ENCODE measurements at places on chromosomes 16 and 17. TPM values are rescaled to one million over a fixed set of nuclear protein-coding genes. Genes with fewer than 3 reads are reported as not detected.
A peak's percentile ranks its signal among the peaks of the same experiment; 100 is the strongest.

- no peaks in the 10 kb centered on the region for H3K27me3 ChIP-seq
- H3K27ac ChIP-seq = no peak overlapping the region
These were observed 10.9 kb downstream of the SLC43A2 start for GRCh38 chr17:1617620-1618174.

DNA sequence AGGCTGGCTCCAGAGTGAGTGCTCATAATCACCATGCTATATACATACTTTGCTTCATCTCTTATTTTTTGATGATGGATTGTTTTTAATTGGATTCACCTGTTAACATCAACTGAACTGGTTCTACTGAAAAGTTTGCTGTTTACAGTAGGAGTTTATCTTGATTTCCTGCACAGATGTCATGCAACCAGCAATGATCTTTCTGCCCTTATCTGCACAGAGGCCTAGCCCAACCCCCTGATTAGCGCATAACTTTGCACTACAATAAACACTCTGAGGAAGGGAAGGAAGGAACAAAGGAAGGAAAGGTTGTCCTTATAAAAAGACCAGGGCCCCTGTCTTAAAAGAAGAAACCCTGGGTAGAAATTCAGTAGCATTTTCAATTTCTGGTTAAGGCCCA lies 152.9 kb downstream of the RGS9 start:
- H3K4me3 ChIP-seq = no peak overlapping the region
- no peaks in the 10 kb centered on the region for H3K36me3 ChIP-seq
- DNase-seq = no peak

- H3K27ac ChIP-seq = peak overlapping the region; percentile 45
- H3K4me3 ChIP-seq = peak overlapping the region; percentile 8
- H3K27me3 ChIP-seq = no peaks in the 10 kb centered on the region
- H3K4me1 ChIP-seq = peaks cover 7% of the 10 kb centered on the region
- no peak for DNase-seq
These were observed 30.3 kb upstream of the SUPT4H1 start for GRCh38 chr17:58382108-58382871.

- H3K4me1 ChIP-seq = peaks cover 9% of the 10 kb centered on the region
- no peak overlapping the region for H3K27ac ChIP-seq
- no peak overlapping the region for H3K4me3 ChIP-seq
- H3K27me3 ChIP-seq = no peaks in the 10 kb centered on the region
- peaks cover 29% of the 10 kb centered on the region for H3K36me3 ChIP-seq
- DNase-seq = no peak
These were observed 428 bp upstream of the DNASE1L2 start for GRCh38 chr16:2235695-2236336.

GRCh38 chr17:31309556-31309955 lies 4.3 kb downstream of the EVI2B start:
- H3K36me3 ChIP-seq = peaks cover 27% of the 10 kb centered on the region
- H3K4me1 ChIP-seq = peaks cover 63% of the 10 kb centered on the region
- peak; percentile 57 for DNase-seq

GRCh38 chr17:8939496-8940334 lies 25.8 kb downstream of the PIK3R5 start:
- H3K4me1 ChIP-seq = peaks cover 67% of the 10 kb centered on the region
- H3K27ac ChIP-seq = peak overlapping the region; percentile 89
- peaks cover 17% of the 10 kb centered on the region for H3K36me3 ChIP-seq

DNA sequence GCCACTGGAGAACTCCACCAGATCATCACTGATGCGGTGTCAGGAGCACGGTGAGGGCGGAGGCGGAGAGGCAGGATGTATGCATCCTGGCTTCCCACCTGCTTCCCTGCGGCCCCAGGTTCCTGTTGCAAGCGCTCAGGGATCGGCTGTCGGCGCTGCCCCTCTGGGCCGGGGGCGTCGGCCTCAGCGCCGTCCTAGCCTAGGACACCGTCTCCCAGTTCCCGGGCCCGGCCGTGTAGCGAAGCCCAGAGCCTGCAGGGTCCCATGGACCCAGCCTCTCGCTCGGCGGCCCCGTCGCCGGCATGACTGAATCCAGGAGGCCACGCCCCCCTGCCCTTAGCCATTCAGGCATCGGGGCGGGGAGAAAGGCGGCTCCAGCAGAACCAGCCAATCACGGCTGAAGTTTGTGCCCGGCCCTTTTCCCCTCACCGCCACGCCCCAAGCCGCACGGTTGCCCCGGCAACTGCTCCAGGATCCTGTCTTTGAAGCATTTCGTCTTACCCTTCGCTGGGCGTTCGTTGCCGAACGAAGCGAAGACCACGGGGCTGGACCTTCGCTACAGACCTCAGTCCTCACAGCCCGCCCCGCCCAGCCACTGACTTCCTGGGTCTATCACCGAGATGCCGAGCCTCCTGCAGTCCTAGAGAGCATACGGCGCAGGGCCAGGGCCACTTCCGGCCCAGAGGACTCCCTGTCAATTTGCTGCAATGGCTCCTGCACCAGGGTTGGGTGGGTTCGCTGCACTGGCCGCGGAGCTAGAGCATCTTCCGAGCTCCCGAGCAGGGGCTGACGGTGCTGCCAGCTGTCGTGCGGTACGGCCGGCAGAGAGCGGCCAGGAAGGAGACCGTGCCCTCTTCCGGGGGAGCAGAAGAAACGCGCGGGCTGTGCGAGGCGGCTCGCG lies 10.6 kb upstream of the ZNF213 start:
- peak; percentile 97 for DNase-seq
- peaks cover 34% of the 10 kb centered on the region for H3K4me1 ChIP-seq
- H3K27ac ChIP-seq = peak overlapping the region; percentile 84

DNA sequence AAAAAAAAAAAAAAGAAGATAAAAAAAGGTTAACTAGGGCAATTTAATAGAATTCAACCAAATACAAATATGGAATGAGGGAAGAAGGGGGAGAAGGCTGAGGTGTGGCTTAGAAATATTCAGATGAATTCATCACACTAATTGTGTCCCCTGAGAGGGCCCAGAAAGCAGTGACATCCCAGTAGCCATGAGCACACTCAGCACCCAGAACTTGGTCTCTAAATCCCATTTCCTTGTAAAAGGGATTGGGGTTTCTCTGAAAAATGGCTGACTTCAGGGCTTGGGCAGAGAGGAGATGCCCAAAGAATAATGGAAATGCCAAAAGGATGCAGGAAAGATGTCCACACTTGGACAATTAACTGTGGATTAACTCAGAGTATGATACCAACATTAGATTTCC lies 4.0 kb upstream of the ASPSCR1 start:
- no peaks in the 10 kb centered on the region for H3K27me3 ChIP-seq
- H3K36me3 ChIP-seq = no peaks in the 10 kb centered on the region
- H3K4me1 ChIP-seq = peaks cover 26% of the 10 kb centered on the region
- H3K27ac ChIP-seq = no peak overlapping the region

DNA sequence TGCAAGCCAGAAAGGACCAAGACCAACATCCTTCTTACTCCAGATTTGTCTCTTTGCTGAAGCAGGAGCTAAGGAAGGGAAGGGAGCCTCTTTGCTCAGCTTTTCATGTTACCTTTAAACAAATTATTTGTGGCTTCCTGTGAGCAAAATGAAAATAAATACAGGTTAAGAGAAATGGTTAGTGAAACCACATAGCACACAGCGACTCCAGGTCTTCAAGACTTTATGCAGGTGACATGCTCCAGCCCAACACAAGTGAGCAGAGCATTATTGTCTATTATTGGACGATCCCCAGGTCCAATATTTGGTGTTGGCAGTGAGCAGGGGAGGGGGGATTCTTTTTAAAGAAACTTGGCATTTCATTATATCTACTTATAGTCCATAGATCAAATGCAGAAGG lies 53.3 kb downstream of the SALL1 start:
- H3K4me3 ChIP-seq = no peak overlapping the region
- no peaks in the 10 kb centered on the region for H3K36me3 ChIP-seq
- DNase-seq = no peak
- H3K27me3 ChIP-seq = no peaks in the 10 kb centered on the region
- H3K27ac ChIP-seq = no peak overlapping the region

DNA sequence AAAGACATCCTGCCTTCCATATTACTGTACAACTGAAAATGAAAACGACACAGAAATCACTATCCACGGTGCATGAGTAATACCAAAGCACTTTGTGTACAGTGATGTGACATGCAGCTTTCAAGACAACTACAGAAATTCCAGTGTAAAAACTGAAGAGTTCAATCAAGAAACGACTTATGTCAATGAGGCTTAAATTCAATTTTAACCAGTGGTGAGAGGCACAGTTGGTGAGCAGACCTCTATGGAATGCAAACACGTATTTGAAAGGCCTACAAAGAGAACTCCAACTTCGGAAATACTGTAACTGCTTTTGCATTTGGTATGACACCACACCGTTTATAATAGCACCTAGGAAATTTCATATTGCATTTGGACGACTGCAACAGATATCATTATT lies 87.6 kb downstream of the USP31 start:
- no peak overlapping the region for H3K4me3 ChIP-seq
- H3K27me3 ChIP-seq = no peaks in the 10 kb centered on the region
- H3K4me1 ChIP-seq = no peaks in the 10 kb centered on the region
- H3K36me3 ChIP-seq = no peaks in the 10 kb centered on the region
- no peak for DNase-seq

- no peak for DNase-seq
- no peaks in the 10 kb centered on the region for H3K4me1 ChIP-seq
- H3K27me3 ChIP-seq = no peaks in the 10 kb centered on the region
- H3K36me3 ChIP-seq = no peaks in the 10 kb centered on the region
- H3K4me3 ChIP-seq = no peak overlapping the region
These were observed 11.7 kb downstream of the COL1A1 start for GRCh38 chr17:50189550-50190292.

DNA sequence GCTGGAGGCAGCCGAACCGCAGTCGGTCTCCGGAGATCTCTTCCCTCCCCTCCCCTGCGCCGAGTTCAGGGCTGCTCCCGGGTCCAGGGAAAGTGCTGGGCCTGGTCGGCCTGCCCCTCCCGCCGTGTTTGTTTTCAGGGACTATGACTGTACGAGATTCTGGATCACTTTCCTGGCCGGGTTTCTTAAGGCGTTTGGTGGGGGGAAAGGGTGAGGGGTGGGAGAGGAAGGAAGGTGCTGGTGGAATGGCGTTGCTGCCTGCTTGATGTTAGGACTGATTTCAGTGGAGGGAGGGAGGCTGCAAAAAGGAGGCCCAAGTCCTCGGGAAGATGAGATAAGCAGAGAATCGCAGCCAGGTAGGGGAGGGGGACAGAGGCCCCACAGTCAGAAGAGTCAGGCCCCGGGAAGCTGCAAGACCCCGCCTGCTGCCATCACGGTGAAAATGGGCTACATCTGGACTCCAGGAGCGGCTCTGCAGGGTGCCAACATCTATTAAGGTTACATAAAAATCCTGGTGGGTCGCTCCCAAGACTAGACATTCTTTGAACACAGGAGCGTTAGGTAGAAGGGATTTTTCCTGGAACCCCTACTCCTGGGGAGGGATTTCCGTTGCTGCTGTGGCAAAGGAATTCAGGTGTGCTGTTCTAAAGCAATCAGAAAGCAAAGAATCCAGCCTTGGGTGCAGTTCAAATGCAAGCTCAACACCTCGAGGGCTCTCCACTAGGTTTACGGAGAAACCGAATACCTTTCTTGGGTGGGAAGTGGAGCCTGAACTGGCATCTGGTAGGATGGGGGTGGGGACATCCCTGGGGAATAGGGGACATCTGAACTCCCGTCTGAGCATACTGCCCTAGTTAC lies 1.2 kb downstream of the ARHGAP44 start:
- no peak overlapping the region for H3K27ac ChIP-seq
- no peaks in the 10 kb centered on the region for H3K4me1 ChIP-seq
- H3K27me3 ChIP-seq = peaks cover 11% of the 10 kb centered on the region
- H3K4me3 ChIP-seq = no peak overlapping the region
- no peaks in the 10 kb centered on the region for H3K36me3 ChIP-seq

DNA sequence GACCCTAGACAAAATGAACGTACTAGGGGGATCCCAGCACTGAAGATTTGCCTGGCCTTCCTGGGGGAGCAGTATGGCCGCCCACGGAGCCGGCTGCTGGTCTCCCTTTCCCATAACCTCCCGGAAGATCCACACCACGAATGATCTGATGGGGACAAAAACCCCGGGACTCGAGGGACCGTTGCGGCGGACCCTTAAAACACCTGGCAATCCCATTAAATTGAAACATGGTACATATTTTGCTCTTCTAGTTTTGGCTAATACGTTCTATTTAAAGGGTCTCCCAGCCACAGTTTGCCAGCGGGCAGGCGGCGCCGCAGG lies 45.2 kb upstream of the LCMT1 start:
- H3K27me3 ChIP-seq = no peaks in the 10 kb centered on the region
- peak overlapping the region; percentile 82 for H3K27ac ChIP-seq
- peaks cover 47% of the 10 kb centered on the region for H3K4me1 ChIP-seq
- peak overlapping the region; percentile 19 for H3K4me3 ChIP-seq

GRCh38 chr16:35744726-35745125 lies 2285.3 kb downstream of the TP53TG3F start:
- no peaks in the 10 kb centered on the region for H3K36me3 ChIP-seq
- H3K27ac ChIP-seq = no peak overlapping the region
- no peak for DNase-seq
- H3K27me3 ChIP-seq = no peaks in the 10 kb centered on the region
- no peak overlapping the region for H3K4me3 ChIP-seq
- H3K4me1 ChIP-seq = no peaks in the 10 kb centered on the region

- no peak overlapping the region for H3K4me3 ChIP-seq
- no peak for DNase-seq
- H3K27ac ChIP-seq = no peak overlapping the region
- H3K4me1 ChIP-seq = no peaks in the 10 kb centered on the region
- H3K36me3 ChIP-seq = peaks cover 27% of the 10 kb centered on the region
These were observed 41.1 kb downstream of the TANGO6 start for GRCh38 chr16:68884401-68884800.

DNA sequence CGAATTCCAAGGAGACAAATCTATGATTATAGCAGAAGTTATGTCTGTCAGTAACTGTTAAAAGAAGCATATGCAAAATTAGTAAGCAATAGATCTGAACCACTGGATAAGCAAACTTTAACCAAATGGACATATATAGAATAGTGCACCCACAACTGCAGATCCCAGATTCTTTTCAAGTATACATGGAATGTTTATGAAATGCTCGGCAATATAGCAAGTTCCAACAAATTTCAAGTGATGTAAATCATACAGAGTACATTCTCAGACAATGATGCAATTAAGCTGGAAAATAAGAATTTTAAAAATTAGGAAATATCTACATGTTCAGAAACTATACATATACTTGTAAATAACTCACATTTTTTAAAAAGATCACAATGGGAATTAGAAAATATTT lies 8.4 kb upstream of the HELZ start:
- H3K4me3 ChIP-seq = no peak overlapping the region
- no peak overlapping the region for H3K27ac ChIP-seq
- no peak for DNase-seq
- H3K27me3 ChIP-seq = no peaks in the 10 kb centered on the region
- H3K36me3 ChIP-seq = no peaks in the 10 kb centered on the region
- peaks cover 14% of the 10 kb centered on the region for H3K4me1 ChIP-seq

- no peaks in the 10 kb centered on the region for H3K27me3 ChIP-seq
- H3K27ac ChIP-seq = no peak overlapping the region
- H3K4me3 ChIP-seq = no peak overlapping the region
- peaks cover 4% of the 10 kb centered on the region for H3K4me1 ChIP-seq
These were observed 62.4 kb upstream of the MTMR4 start for GRCh38 chr17:58576679-58577367.

- H3K36me3 ChIP-seq = peaks cover 22% of the 10 kb centered on the region
- H3K27ac ChIP-seq = peak overlapping the region; percentile 94
- no peaks in the 10 kb centered on the region for H3K27me3 ChIP-seq
- peaks cover 50% of the 10 kb centered on the region for H3K4me1 ChIP-seq
These were observed 447 bp upstream of the SEC14L1 start for GRCh38 chr17:77140166-77140877.

- no peak overlapping the region for H3K27ac ChIP-seq
- H3K36me3 ChIP-seq = no peaks in the 10 kb centered on the region
- H3K4me1 ChIP-seq = no peaks in the 10 kb centered on the region
These were observed 548.9 kb upstream of the CDH8 start for GRCh38 chr16:62585041-62585545.

CLEC19A gene
- not detected for total RNA-seq

SLC35G6 gene
- not detected for total RNA-seq

USP31 gene
- total RNA-seq = 4.2 TPM

CPNE7 gene
- 0.69 TPM for total RNA-seq

UTS2R gene
- total RNA-seq = not detected

ZFHX3 gene
- total RNA-seq = 0.94 TPM

GAS2L2 gene
- total RNA-seq = not detected

OSGIN1 gene
- 0.72 TPM for total RNA-seq
